BJ (cell line): ENCODE measurements at places on chromosomes 6 and 20.
A peak's percentile ranks its signal among the peaks of the same experiment; 100 is the strongest.

GRCh38 chr20:5003626-5004025 is 2.3 kb upstream of the SLC23A2 start:
- no peak for DNase-seq

GRCh38 chr6:32983493-32983848 is 15.1 kb downstream of the BRD2 start:
- no peak for DNase-seq

DNA sequence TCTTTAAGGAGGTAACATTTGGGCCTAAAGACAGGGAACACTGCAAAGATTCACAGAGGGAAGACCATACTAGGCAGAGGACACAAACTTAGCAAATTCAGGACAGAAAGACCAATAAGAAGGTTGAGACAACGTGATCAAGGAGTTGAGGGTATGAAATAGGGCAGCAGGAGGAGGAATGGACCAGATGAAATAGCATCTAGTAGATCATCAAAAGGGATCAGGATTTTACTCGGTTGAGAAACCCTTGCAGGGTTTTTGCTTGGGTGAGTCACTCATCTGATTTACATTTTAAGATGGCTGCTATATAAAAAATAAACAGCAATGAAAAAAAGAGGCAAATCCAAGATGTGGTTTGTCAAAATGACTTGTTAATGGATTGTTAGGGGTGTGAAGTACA is 4.7 kb downstream of the BCLAF1 start:
- no peak for DNase-seq

- DNase-seq = no peak
Measured at GRCh38 chr6:107399935-107400334, 59.4 kb downstream of the PDSS2 start.

- DNase-seq = no peak
Measured at GRCh38 chr6:68296126-68296525, 339.0 kb upstream of the ADGRB3 start.

GRCh38 chr20:5178046-5178445 is 51.2 kb downstream of the CDS2 start:
- no peak for DNase-seq

GRCh38 chr20:10129749-10130148 is 88.9 kb upstream of the SNAP25 start:
- no peak for DNase-seq

- DNase-seq = no peak
Measured at GRCh38 chr20:63553933-63554290, at the start of gene FNDC11. Gene FNDC11, plus strand, starts transcription at chr20:63554159. Its CDS starts 1,505 bp downstream, at chr20:63555664.

GRCh38 chr20:44856856-44857448 is 28.6 kb upstream of the YWHAB start:
- no peak for DNase-seq

DNA sequence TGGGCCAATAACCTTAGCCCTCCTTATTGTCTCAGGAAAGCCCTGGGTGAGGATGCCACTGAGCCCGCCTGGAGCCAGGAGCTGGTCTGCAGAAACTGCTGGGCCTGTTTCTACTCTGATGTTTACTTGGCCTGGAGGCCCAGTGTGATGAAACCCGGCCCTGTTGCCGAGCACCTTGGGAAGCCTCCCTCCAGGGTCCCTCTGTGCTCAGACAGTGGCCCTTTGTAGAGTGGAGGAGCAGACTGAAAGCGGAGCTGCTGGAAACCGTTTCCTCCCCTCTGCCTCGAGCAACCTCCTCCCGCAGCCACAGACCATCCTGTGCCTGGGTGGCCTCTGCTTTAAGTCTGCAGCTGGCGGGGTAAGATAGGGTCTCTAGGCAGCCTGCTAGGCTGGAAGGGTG is 84.1 kb upstream of the EPB41L1 start:
- no peak for DNase-seq

DNA sequence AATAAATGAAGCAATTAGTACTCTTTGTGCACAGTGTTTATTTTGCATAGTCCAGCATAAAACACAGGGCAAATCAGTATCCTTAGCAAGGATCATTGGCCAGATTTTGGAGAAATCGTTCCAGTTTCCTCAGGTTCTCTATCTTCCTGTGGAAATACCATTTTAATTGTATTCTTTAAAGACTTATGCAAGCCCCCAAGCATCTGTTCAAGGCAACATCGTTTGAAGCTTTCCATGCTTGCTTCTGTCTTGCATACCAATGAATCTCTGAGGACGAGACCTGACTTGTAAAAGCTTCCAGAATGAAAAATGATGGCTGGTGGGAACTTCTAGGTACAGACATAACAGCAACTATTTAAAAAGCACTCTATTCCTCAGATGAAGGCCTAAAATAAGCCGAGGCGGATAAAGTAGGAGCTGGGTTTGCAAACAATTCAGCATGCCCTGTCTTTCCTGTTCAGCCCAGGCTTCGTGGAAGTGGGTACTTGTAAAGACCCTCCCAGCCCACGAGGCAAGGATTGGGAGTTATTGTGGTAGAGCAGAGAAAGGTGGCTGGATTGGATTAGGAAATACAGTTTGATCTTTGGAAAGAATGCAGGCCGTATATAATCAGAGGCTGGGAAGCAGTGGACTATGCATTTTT is 21.6 kb downstream of the NRSN1 start:
- DNase-seq = no peak

DNA sequence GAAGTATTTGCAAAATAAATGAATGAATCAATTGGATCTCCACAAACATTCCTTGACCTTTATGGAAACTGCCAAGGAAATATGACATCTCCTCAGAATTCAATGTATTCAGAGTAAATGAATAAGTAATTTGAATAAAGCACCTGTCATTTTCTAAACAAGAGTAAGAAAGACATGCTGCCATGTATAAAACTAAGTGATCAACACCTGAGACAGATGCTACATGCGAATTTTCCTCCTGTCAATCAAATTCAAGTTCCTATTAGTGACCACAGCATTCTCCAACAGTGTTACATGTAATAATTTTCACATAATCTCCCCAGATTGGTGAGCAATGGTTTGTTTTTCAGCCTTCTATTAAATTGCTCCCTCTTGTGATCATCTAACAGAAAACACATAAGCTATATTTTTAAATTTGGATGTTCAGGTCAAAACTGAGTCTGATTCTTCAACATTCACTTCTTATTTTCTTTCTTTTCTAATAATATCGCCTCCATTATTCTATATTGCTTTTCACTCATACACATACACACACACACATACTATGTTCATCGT is 163.2 kb upstream of the RNF217 start:
- no peak for DNase-seq

- peak; percentile 62 for DNase-seq
Measured at GRCh38 chr6:33589731-33590530, 9.9 kb upstream of the BAK1 start.

DNA sequence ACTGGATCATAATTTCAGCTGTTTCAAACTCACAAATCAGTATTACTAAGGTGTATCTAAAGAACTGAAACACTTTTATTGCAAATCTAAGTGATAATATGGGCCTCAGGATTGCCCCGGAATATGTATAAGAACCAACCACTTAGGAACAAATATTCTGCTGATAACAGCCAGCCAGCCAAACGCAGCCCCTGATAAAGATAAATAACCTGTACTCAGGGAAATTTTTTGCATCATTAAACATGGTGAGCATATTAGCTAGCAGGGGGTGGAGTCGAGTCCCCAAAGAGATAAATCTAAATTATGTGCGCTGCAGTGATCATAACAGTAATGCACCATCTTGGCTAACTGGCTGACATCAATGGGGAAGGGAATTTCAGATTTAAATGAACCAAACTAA is 410.2 kb upstream of the MAP3K7 start:
- no peak for DNase-seq

GRCh38 chr20:48209102-48209501 is 423.8 kb upstream of the SULF2 start:
- no peak for DNase-seq

DNA sequence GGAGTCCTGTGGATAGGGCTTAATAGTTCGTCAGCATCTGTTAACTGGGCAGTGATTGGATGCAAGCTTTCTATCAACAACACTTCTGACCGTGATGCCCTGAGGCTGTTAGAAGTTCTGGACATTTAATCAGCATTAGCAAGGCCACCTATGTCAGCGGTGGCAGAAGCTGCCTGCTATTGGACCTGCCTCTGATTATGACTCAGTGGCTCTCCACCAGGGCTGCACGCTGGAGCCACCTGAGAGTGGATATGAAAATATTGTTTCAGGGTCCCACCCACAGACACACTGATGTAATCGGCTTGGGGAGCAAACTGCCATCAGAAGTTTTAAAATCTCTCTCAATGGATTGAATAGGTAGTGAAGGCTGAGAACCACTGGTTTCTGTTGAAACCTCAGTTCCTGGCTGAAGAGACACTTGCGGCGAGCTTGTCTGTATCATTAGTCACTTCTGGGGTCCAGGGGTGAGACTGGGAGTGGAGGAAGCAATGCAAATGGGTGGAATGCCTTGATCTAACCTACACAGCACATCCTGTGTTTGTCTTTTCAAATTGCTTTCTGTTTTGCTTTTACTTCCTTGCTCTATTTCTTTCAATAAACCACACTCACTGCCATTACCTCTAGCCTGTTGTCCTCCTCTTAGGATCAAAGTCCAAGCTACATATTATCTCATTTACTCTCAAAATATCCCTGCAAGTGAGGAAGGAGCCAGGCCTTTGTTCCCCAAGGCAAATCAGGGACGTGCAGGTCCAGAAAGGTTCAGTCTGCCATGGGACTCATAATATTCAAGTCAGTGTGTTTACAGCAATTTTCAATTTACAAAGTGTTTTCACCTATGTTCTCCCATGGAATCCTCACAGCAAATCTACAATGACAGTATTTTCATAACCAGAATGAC is 4.2 kb downstream of the CLIC5 start:
- DNase-seq = no peak

DNA sequence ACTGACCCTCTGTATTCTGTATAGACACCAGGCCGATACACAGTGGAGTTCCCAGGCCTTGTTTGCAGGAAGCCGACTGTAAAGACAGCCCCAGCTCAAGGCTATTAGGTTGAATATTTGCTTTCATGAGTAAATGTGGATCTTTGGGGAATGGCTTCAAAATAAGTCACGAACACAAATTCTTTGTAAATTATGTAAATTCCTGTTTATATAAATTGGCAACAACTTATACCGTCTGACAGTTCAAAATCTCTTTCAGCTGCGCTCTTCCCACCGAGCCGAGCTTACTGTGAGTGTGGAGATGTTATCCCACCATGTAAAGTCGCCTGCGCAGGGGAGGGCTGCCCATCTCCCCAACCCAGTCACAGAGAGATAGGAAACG is 24.7 kb downstream of the EDN3 start:
- no peak for DNase-seq

- DNase-seq = no peak
Measured at GRCh38 chr20:56299362-56299761, 50.8 kb downstream of the MC3R start.

DNA sequence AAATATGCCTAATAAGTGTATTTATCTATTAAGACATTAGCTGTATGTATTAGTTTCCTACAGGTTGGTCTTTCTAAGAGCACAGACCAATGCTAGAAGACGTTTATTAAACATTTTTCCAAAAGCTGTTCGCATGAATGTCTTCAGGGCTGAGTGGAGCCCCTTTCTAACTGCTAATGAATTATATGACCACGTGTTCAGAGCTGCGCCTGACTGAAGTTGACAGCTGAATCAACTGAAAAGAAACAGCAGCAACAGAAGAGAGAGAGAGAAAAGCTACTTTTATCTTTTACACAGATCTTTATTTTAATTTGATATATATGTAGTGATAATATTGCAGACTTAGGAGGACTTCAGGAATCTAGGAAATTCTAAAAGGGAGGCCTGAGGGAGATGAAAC is 75.2 kb upstream of the ARID1B start:
- no peak for DNase-seq

GRCh38 chr20:32585586-32586127 is 524 bp upstream of the NOL4L start:
- DNase-seq = no peak

- no peak for DNase-seq
Measured at GRCh38 chr6:6006428-6007365, at the start of gene NRN1. Gene NRN1, minus strand, starts transcription at chr6:6006925. Its CDS starts 176 bp downstream, at chr6:6006749.

DNA sequence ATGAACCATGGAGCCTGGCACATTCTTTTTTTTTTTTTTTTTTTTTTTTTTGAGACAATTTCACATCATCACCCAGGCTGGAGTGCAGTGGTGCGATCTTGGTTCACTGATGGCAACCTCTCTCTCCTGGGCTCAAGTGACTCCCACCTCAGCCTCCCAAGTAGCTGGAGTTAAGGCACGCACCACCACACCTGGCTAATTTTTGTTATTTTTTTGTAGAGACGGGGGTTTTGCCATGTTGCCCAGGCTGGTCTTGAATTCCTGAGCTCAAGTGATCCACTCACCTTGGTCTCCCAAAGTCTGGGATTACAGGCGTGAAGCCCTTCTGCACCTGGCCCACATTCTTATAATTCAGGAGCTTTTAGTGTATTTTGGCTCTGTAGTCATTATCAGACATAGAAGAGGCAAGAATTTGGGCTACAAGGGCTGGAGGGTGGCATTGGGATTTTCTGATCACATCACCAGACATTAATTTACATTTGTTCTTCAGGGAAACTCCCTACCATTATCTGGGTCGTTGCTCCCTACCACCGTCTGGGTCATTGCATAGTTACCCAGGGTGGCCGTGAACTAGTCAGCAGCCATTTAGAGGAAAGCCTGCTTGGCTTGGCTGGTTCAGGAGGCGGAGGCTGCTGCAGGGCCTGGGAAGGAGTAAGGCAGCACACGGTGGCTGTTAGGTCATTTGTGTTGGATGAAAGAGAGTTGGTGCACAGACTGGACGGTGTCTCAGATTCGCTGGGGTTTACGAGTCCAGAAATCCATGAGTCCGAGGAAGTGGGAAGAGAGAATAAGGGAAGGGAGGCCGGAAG is 17.6 kb downstream of the ARID1B start:
- no peak for DNase-seq

- DNase-seq = no peak
Measured at GRCh38 chr6:61869632-61870400, 416.2 kb downstream of the KHDRBS2 start.

GRCh38 chr6:89433252-89434149 is 549 bp downstream of the ANKRD6 start:
- DNase-seq = no peak

DNA sequence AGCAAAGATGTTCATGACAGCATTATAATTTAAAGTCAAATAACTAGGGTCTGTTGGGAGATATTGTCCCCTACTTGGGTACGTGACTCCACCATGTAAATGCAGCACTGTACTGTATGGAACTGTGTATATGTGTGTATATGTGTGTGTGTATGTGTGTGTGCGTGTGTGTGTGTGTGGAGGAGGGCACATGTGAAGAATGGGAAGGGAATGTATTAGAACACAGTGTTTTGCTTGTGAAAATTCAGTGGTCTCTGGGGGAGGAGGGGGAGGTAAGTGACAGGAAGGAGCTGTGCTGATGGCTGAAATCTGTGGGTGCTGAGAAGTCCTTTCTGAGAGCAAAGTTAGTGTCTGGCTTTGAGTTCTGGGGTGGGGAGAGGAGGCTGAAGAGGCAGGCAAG is 23.9 kb upstream of the VEGFA start:
- DNase-seq = no peak

DNA sequence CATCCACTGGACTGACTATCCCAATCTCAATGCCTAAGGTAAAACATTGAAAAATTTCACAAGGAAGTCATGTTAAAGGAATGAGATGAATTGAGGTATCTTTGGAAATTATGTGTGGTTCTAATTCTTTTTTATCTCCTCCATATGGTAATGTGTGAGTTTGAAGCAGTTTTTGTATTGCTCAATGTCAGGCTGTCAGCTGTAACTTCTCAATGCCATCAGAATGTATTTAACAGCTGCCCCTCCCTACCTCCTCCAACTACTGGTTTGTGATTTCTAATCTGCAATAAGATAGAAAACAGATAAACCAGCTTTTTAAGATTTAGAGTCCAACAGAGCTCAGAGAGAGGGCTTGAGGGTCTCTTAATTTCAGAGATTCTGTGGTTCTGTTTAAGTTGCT is 1005.8 kb upstream of the ADGRB3 start:
- DNase-seq = peak; percentile 22
